ENCODE measurements at places on chromosomes 6 and 20. TPM values are rescaled to one million over a fixed set of nuclear protein-coding genes. Genes with fewer than 3 reads are reported as not detected.

- DNase-seq, result no peak
- no peak overlapping the region for H3K27ac ChIP-seq
- H3K4me1 ChIP-seq, result peaks cover 21% of the 10 kb centered on the region
- H3K27me3 ChIP-seq, result no peaks in the 10 kb centered on the region
- H3K4me3 ChIP-seq, result no peak overlapping the region
Observed at GRCh38 chr20:20454850-20455627, 87.1 kb downstream of the INSM1 start.

DNA sequence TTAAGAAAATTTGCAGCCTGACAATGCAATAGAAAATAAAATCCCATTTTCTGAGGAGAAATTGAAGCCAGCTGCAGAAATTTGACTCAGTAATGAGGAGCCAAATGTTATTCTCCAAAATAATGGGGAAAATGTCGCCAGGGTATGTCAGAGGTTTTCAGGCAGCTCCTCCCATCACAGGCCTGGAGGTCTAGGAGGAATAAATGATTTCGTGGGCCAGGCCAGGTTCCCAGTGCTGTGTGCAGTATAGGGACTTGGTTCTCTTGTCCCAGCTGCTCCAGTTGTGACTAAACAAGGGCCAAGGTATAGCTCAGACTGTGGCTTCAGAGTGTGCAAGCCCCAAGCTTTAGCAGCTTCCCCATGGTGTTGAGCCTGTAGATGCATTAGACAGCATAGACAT is 1240.8 kb upstream of the ADGRB3 start:
- no peaks in the 10 kb centered on the region for H3K36me3 ChIP-seq
- no peak overlapping the region for H3K27ac ChIP-seq
- DNase-seq, result no peak

DNA sequence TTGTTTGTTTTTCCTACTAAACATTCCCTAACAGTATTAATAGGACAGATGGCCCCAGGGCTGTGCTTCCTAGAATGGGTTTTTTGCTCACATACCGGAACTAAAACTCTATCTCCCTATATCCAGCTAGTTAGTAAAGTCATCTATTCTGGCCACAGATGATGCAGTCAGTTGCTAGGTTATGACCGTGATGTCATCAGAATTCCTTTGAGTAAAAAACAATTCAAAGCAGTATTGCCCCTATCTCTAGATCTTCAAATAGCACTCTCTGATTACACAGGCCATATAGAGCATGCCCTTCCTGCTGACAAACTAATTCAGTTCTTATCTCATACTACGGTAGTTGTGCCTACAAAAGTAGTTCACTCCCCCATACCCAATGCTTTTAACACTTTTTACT is 17.9 kb upstream of the ZNF451 start:
- no peak for DNase-seq
- H3K27ac ChIP-seq, result no peak overlapping the region
- peaks cover 20% of the 10 kb centered on the region for H3K36me3 ChIP-seq
- no peak overlapping the region for H3K4me3 ChIP-seq
- no peaks in the 10 kb centered on the region for H3K4me1 ChIP-seq

BTN1A1 gene
- 0.14 TPM for total RNA-seq

DNA sequence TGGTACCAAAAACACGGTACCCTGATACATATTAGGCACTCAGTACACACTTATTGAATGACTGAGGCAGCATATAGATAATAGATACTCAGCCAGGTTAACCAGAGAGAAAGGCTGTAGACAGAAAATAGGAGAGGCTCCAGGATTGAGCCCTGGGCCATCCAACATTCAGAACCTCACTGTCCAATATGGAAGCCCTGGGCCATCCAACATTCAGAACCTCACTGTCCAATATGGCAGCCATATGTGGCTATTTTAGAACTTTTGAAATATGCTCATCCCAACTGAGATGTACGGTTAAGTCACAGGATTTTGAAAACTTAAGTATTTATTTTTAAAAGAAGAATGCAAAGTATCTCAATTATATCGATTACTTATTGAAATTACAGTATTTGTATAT is 142.5 kb upstream of the ID4 start:
- H3K27ac ChIP-seq, result no peak overlapping the region
- no peaks in the 10 kb centered on the region for H3K4me1 ChIP-seq

DNA sequence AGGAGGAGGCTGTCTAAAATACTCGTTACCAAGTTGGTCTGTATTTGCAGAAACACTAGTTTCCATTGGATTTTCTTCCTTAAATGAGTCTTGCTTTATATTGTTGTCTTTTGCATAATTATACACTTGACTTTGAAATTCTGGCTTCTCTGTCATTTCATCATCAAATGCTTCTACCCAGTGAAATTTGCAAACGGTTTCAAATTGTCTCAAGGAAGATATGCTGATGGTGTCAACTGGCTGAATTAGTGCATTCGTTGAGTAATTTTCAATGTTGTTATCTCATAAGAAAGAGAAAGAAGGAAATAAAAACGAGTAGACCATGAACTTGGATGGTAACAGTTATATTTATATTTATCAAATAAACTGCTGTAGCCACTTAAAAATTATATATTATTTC is 10.8 kb downstream of the CAGE1 start:
- no peaks in the 10 kb centered on the region for H3K27me3 ChIP-seq
- H3K4me3 ChIP-seq, result no peak overlapping the region
- H3K4me1 ChIP-seq, result peaks cover 3% of the 10 kb centered on the region
- no peaks in the 10 kb centered on the region for H3K36me3 ChIP-seq
- no peak for DNase-seq

GRCh38 chr6:70281923-70282311 is 21.0 kb downstream of the COL9A1 start:
- DNase-seq, result no peak
- peaks cover 4% of the 10 kb centered on the region for H3K4me1 ChIP-seq
- H3K27me3 ChIP-seq, result peaks cover 72% of the 10 kb centered on the region
- H3K4me3 ChIP-seq, result no peak overlapping the region
- H3K36me3 ChIP-seq, result no peaks in the 10 kb centered on the region

ARFRP1 gene
- 50.1 TPM for total RNA-seq

DNA sequence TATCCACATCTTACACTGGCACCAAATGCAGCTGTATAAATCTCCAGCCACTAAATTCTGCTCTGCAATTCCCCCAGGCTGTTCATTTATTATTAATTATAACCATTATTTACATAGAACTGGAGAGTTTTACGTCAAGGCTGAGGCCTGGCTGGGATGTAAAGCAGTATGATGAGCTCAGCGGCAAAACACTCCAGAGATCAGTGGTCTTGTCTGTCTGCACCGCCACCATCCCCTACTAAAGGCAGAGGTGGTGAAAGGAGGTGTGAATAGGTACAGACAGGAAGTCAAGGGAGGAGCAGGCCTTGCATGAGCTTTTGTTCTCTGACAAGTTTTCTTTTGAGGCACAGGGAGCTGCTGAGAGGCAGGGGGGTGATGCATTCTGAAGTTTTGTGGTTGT is 159.9 kb upstream of the PCSK2 start:
- DNase-seq, result no peak
- no peak overlapping the region for H3K4me3 ChIP-seq
- peaks cover 3% of the 10 kb centered on the region for H3K27me3 ChIP-seq
- no peaks in the 10 kb centered on the region for H3K4me1 ChIP-seq

GRCh38 chr20:19903168-19903811 is 113.9 kb upstream of the NAA20 start:
- H3K4me1 ChIP-seq, result no peaks in the 10 kb centered on the region
- no peak overlapping the region for H3K27ac ChIP-seq
- H3K36me3 ChIP-seq, result no peaks in the 10 kb centered on the region
- peaks cover 6% of the 10 kb centered on the region for H3K27me3 ChIP-seq

DNA sequence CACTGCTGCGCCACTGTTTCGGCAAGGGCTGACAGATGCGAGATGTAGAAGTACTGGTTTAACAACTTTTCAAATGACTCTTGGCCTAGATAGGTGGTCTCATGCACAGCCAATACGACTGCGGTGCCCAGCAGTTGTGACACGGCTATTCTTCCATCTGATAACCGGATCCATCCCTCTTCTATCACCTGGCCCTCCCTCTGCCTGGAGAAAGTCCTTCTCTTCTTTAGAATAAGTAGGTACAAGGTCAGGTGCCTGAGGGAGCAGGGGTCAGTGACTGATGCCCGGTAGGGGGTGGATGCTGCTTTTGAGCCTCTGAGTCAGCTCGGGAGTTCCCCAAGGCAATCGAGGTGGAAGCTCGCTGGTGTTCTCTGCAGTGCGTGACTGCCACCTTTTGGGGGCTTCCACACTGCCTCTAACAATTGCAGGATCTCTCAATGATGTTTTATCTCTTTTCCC is 166.8 kb upstream of the GRIK2 start:
- no peaks in the 10 kb centered on the region for H3K36me3 ChIP-seq
- H3K27ac ChIP-seq, result no peak overlapping the region
- no peak overlapping the region for H3K4me3 ChIP-seq
- peak; percentile 8 for DNase-seq
- H3K27me3 ChIP-seq, result no peaks in the 10 kb centered on the region

Data from activated naive CD8-positive, alpha-beta T cell treated with anti-CD3 and anti-CD28 coated beads for 36 hours (primary cell).